HFFc6 (cell line): ENCODE measurements at places on chromosomes 6 and 20. TPM values are rescaled to one million over a fixed set of nuclear protein-coding genes. Genes with fewer than 3 reads are reported as not detected.

DNA sequence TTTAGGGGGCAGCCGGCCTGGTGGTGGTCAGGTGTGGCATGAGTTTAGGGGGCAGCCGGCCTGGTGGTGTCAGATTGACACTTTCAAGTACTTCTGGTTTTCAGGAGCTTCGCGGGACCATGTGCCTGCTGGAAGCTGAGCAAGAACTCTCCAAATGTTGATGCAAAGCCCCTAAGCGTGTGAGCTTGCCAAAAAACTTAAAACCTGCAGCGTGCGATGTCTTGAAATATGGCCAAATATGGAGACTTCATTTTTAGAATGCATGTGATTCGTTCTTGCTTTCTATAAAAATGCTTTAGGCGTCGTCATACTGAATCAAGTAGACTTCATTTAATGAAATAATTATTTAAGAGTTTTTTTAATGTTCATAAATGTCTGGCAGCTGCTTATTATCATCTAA is 149.4 kb downstream of the SMOC2 start:
- H3K36me3 ChIP-seq: no peaks in the 10 kb centered on the region
- H3K4me3 ChIP-seq: no peak overlapping the region
- no peak overlapping the region for H3K27ac ChIP-seq
- H3K27me3 ChIP-seq: no peaks in the 10 kb centered on the region; the same call in 1 of the 2 replicates
- no peak for DNase-seq

DNA sequence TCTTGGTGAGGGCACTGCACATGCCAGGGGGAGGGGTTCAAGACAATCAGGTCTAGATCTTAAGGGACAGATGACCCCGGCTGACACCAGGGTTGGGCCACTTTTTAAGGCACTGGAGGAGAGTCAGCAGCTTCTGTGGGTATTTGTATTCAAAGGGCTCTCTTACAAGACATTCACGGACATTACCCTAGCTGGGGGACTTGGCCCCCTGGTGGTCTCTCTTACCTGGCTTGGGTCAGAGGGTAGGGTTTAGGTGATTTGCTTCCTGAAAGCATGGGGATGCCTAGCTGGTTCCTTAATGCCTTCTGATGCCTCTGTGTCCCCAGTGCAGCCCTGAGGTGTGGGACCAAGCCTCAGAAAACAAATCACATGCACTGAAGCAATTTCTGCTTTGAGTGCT is 354.7 kb downstream of the CDC5L start:
- DNase-seq: no peak
- H3K27me3 ChIP-seq: peaks cover 26% of the 10 kb centered on the region
- H3K36me3 ChIP-seq: no peaks in the 10 kb centered on the region
- H3K4me3 ChIP-seq: no peak overlapping the region
- peaks cover 13% of the 10 kb centered on the region for H3K4me1 ChIP-seq

DNA sequence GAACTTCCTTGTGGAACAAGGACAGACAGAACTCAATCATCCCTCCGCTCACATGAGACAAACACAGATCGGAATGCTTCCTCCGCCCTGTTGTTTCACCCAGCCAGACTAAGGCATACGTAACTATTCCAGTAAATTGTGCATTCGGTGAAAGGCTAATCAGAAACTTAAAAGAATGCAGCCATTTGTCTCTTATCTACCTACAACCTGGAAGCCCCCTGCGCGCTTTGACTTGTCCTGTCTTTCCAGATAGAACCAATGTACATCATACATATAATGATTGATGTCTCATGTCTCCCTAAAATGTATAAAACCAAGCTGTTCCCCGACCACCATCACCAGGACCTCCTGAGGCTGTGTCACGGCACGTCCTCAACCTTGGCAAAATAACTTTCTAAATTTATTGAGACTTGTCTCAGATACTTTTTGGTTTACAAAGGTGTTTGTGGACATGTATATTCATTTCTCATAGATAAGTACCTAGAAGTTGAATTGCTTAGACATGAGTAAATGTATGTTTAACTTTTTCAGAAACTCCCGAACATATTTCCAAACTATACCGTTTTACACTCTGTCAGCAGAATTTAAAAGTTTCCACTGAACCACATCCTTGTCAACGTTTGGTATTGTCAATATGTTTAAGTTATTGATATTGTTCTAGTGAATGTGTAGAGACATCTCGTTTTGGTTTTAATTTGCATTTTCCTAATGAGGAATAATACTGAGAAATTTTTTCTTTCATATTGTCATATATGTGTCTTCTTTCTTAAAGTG is 197.6 kb upstream of the THBS2 start:
- H3K36me3 ChIP-seq: no peaks in the 10 kb centered on the region
- DNase-seq: no peak
- peak overlapping the region; percentile 96 for H3K27ac ChIP-seq
- H3K27me3 ChIP-seq: no peaks in the 10 kb centered on the region; the same call in 1 of the 2 replicates
- H3K4me3 ChIP-seq: peak overlapping the region; percentile 89

DNA sequence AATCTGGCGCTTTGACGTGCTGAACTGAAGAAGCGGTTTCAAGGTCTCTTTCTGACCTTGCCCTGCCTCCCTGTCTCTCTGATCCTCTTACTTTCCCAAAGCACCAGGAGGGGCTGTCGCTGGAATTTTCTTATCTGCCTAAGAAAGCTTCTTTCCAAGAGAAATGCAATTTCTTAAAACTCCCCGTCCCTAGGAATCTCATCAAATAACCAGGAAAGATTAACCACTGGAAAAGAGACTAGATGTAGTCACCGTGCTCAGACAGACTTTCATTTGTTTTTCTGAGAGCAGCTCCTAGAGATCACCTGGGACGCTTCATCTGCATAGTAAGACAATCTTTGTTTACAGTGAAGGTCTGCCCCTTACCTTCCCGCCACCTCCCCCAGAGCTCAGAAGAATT is 38.6 kb downstream of the PDYN start:
- no peaks in the 10 kb centered on the region; the same call in 1 of the 2 replicates for H3K4me1 ChIP-seq
- no peak overlapping the region for H3K27ac ChIP-seq
- peaks cover 36% of the 10 kb centered on the region for H3K27me3 ChIP-seq

DNA sequence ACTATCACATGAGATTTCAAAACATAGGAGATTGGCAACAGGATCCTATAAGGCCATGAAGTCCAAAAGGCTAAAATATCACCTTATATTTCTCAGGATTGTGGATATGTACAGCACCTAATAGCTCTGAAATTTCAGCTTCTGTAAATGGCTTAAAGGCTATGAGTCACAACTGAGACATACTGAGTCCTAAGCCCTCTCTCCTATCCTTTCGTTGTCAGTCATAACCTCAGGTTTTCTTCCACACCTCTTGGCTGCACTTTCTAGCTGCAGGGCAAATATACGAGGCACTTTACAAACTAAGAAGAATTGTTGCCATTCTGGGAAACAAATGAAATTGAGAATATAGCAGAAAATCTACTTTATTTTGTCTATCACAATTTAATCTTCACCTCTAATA is 969.9 kb upstream of the EPHA7 start:
- H3K4me3 ChIP-seq: no peak overlapping the region
- H3K36me3 ChIP-seq: no peaks in the 10 kb centered on the region
- no peak for DNase-seq
- H3K27ac ChIP-seq: no peak overlapping the region
- no peaks in the 10 kb centered on the region for H3K27me3 ChIP-seq

DNA sequence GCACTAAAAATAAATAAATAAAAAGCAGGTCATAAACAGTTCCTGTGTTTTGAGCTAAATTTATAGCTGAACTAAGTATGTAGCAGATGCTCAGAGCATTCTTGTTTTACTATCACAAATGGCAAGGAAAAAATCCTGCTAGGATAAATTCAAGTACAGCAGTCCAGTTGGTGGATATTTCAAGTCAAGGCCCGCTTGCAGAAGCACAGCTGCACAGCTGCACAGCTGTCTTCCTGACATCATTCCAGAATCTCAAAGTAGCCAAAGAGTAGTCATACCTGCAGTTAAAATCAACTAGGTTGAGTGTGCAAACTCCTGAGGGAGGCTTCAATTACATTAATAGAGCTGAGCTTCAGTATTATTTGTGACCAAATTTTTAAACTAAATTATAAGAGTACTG is 297.7 kb upstream of the MANEA start:
- no peak overlapping the region for H3K4me3 ChIP-seq
- no peak overlapping the region for H3K27ac ChIP-seq
- DNase-seq: no peak
- no peaks in the 10 kb centered on the region for H3K36me3 ChIP-seq
- H3K4me1 ChIP-seq: no peaks in the 10 kb centered on the region

DNA sequence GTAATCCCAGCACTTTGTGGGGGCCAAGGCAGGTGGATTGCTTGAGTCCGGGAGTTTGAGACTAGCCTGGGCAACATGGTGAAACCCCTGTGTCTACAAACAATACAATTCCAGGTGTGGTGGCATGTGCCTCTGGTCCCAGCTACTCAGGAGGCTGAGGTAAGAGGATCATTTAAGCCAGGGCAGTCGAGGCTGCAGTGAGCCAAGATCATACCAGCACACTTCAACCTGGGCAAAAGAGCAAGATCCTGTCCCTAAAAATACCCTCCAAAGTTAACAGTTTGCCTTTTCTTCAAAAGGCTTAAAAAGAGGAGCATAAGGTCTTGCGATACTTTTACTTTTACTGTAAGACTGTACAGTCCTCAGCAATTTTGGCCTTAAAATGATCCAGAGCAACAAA is 10.7 kb upstream of the SPTLC3 start:
- no peak overlapping the region for H3K4me3 ChIP-seq
- no peaks in the 10 kb centered on the region for H3K36me3 ChIP-seq
- no peaks in the 10 kb centered on the region for H3K4me1 ChIP-seq
- no peak for DNase-seq

GRCh38 chr6:44078827-44079671 is 48.2 kb downstream of the MRPL14 start:
- DNase-seq: peak; percentile 57
- H3K4me3 ChIP-seq: no peak overlapping the region
- no peaks in the 10 kb centered on the region; the same call in 1 of the 2 replicates for H3K27me3 ChIP-seq
- peaks cover 9% of the 10 kb centered on the region for H3K4me1 ChIP-seq
- H3K27ac ChIP-seq: no peak overlapping the region

DNA sequence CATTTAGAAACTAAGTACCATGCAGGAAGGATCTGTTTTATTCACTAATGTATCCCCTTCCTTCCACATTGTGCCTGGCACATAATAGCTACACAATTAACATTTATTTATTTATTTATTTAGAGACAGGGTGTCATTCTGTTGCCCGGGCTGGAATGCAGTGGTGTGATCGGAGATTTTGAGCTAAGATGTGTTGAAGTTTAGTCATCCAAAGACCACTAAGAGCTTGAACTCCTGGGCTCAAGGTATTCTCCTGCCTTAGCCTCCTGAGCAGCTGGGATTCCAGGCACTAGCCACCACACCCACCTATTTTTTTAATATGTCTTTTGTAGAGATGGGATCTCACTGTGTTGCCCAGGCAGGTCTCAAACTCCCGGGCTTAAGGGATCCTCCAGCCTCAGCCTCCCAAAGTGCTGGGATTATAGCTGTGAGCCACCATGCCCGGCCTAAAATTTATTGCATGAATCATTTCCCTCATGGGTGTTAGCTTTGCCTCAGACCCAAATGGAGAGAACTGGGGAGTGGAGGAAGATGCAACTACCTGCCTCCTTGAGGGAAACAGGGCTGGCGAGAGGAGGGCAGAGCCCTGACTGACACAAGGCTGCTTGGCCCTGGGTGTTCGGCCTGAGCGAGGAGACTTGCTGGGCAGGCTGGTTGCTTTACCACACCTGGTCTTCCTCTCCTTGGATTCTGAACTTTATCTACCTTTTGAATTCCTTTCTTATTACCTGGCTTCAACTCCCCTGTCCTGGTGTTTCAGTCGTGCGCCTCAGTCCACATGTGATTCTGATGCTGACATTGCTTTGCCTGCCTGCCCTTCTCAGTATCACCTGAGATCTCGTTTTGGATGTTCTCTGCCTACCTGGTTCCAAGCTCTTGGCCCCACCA is 1.7 kb upstream of the DYNLT1 start:
- H3K27ac ChIP-seq: peak overlapping the region; percentile 89
- H3K4me1 ChIP-seq: peaks cover 72% of the 10 kb centered on the region
- peaks cover 2% of the 10 kb centered on the region; the same call in 1 of the 2 replicates for H3K27me3 ChIP-seq
- DNase-seq: no peak

GRCh38 chr20:40050596-40050995 is 638.4 kb downstream of the MAFB start:
- no peaks in the 10 kb centered on the region for H3K4me1 ChIP-seq
- no peak overlapping the region for H3K4me3 ChIP-seq
- no peak overlapping the region for H3K27ac ChIP-seq
- H3K36me3 ChIP-seq: no peaks in the 10 kb centered on the region
- no peak for DNase-seq

DNA sequence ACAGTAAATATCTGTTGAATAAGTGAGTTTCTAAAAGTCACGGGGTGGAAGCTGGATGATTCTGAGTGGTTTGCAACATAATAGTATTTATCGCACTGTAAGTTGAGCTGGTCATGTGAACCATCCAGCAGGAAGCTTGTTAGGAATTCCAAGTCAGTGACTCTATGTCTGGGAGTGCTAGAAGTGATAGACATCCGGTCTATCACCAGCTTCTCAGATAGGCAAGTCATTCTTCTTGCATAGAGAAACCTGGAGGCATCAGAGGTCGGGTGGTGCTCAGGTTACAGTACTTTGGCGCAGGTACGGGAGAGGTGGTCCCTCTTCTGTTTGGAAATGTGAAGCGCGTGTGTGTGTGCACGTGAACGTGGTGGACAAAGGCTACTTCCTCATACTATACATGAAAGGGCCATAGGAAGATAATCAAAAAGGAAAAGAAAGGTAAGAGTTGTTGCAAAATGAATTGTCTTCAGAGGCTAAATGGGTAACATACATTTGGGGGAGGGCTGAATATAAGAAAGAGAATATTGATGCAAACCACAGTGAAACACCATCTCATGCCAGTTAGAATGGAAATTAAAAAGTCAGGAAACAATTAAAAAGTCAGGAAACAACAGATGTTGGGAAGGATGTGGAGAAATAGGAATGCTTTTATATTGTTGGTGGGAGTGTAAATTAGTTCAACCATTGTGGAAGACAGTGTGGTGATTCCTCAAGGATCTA is 299.3 kb upstream of the ZFP64 start:
- peak overlapping the region; percentile 53; the same call in 1 of the 2 replicates for H3K4me3 ChIP-seq
- H3K36me3 ChIP-seq: no peaks in the 10 kb centered on the region
- peaks cover 3% of the 10 kb centered on the region; the same call in 1 of the 2 replicates for H3K27me3 ChIP-seq
- peaks cover 30% of the 10 kb centered on the region; the same call in 1 of the 2 replicates for H3K4me1 ChIP-seq

DNA sequence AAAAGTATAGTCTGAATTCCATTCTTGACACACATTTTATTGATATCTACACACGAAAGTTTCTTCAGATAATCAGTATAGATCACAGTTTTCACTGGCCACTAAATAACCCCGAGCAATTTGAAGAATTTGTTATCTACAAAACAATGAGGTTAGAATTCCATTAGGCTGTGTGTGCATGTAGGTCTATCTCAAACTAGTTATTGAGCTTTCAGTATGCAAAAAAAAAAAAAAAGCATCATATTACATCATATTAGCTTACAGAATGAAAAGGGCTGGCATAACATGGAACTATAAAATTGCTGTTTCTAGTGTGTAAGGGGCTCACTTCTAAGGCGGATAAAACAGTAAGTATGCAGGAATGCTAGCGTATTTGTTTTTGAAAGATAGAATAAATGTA is 59.5 kb upstream of the ADGRG6 start:
- H3K27me3 ChIP-seq: no peaks in the 10 kb centered on the region
- no peak overlapping the region for H3K27ac ChIP-seq
- peaks cover 14% of the 10 kb centered on the region for H3K4me1 ChIP-seq
- peak; percentile 30 for DNase-seq
- H3K4me3 ChIP-seq: no peak overlapping the region; the same call in 1 of the 2 replicates

Gene LRRN4
- 0.09 TPM in 1 of 2 replicates, not detected in the other for total RNA-seq

Gene FNDC1
- total RNA-seq: not detected in 3 replicates

Gene PROKR2
- not detected in 3 replicates for total RNA-seq

Gene CD93
- not detected in 3 replicates for total RNA-seq

Gene PTK7
- total RNA-seq: 65.0 to 107 TPM (median 97.9 TPM) in 3 replicates

Gene TBX18
- total RNA-seq: 18.3 and 19.7 TPM in 2 replicates

Gene SLC32A1
- not detected in 3 replicates for total RNA-seq
